Inflammatory macrophage treated with lipopolysaccharide for 1 hour (primary cell): ENCODE measurements at places on chromosomes 12 and 14.
A peak's percentile ranks its signal among the peaks of the same experiment; 100 is the strongest.

DNA sequence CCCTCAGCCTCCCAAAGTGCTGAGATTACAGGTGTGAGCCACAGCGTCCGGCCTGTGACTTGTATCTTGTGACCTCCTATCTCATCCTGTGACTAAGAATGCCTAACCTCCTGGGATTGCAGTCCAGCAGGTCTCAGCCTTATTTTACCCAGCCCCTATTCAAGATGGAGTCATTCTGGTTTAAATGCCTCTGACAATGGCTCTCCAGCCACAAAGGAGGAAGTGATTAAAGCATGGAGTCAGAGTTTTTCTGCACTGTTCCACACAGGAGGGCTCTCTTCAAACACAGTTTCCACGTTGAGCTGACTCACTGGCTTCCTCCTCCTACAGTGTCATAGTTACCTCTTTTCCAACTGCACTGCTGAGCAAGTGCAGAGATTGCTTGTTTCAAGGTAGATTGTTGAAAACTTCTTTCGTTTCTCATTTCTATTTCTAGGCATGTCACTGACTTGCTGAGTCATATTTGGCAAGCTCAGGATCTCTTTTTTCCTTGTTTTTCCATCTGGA lies 383.8 kb downstream of the PCNX1 start:
- peak; percentile 68 for DNase-seq

DNA sequence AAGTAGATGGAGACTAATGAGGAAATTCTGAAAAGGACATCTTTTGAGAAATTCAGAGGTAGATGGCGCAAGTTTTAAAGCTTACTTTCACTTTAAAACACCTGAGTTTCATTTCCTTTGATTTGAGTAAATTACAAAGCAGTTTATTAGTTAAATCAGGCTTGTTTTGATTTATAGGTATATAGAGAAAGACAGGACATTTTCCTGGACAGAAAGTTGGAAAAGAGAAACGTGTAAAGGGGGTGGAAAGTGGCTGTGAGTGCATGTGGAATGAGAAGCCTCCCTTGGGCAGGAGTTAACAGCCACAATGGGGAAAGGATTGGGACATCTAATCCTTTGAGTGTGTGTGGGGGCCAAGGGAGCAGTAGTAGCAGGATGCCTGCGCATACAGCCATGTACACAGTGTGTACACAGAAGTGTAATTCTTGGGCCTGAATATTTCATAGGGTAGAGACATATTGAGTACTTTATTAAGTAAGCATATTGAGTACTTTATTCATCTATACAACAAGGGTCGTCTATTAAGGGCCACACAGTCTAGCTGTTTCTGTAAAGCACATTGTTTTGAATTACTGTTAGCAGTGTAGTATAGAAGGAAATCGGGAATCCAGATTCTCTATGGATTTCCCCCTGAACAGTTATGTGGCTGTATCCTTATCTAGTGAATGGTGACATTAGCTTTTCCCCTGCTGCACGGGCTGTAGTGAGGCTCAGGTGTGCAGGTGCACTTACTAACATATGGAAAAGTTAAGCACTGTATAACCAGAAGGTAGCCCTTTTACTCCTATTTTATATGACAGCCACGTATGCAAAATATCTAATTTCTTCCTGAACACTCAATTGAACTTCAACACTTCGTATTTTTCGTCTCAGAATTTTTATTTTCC lies 19.1 kb downstream of the MARK3 start:
- peak; percentile 29 for DNase-seq

DNA sequence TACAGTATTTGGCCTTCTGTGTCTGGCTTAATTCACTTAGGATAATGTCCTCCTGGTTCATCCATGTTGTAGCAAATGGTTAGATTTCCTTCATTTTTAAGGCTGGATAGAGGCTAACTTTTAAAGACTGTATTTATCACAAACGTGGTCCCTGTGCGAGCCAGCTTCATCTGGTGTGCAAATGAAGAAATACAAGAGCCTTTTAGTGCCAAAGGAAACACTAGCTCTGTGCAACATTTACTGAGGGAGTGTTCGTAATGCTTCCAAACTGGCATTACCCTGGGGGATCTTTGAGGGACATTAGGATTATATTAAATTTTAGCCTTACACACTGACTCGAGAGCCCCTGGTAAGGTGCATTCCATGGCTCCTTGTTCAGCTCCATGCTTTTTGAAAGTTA lies 43.0 kb upstream of the SLC38A2 start:
- no peak for DNase-seq

DNA sequence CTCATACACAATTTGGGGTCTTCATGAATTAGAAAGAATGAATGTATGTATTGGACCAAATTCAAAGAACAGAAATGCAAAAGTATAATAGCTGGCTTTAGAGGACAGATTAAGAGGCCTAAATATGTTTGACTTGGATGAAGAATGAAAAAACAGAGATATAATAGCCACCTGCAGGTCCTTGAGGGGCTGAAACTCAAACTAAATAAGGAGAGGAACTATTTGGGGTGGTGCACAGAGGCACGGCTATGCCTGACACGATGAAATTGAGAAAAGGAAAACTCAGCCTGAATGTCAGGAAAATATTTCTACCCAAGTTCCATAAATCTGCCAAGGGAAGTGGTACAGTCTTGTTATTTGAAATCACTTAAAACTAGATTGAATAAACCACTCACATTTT lies 222.9 kb upstream of the DDHD1 start:
- DNase-seq, result no peak
